ENCODE measurements at places on chromosomes 11 and 22.

DNA sequence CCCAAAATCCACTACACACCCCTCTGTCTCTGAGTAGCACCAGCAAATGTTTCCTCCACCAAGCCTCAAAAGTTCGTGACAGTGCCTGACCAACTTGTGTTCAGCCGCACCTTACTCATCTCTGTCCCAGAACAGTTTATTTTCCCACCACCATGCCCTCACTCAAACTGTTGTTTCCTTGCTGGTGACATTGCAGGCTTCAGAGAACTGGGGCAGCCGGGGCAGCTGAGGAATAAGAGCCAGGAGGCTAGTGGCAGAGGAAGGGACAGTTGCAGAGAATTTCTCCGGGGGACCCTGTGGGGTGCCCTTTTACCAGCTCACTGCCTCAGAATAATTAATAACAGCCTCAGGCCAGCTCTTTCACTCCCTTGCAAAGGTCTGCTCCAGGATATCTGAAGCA, 709 bp upstream of the KCNE3 start:
- no peak for DNase-seq

DNA sequence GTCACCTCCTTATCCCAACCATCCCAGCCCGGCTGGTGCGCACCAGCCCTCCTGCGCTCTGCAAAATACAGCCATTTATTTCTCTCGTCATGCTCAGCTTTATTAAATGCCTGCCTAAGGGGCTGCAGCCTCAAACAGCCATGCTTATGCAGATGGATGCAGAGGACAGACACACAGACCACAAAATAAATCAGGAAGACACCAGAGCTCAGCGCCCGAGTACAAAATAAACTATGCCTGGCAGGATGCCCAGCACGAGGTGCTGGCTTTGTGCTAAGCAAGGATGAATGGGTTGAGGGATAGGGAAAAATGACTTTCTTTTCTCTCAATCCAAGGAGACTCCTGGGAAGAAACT, 70.5 kb downstream of the RPUSD4 start:
- peak; percentile 71 for DNase-seq

DNA sequence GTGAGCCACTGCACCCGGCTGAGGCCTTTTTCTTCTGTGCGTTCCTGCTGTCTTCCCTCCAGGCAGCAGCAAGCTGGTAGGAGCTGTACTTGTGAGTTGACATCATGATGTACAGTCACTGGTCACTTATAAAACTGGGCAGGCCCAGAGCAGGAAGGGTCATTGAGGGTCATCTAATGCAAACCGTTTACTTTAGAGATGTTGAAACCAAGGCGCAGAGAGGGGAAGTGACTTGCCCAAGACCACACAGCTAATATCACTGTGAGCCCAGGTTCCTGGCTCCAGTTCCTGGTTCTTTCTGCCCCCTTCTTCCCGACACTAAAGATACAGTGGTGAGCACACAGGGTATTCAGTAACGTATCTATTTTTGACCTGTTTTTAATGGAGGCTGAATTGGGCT, 27.3 kb downstream of the PTPRJ start:
- no peak for DNase-seq

DNA sequence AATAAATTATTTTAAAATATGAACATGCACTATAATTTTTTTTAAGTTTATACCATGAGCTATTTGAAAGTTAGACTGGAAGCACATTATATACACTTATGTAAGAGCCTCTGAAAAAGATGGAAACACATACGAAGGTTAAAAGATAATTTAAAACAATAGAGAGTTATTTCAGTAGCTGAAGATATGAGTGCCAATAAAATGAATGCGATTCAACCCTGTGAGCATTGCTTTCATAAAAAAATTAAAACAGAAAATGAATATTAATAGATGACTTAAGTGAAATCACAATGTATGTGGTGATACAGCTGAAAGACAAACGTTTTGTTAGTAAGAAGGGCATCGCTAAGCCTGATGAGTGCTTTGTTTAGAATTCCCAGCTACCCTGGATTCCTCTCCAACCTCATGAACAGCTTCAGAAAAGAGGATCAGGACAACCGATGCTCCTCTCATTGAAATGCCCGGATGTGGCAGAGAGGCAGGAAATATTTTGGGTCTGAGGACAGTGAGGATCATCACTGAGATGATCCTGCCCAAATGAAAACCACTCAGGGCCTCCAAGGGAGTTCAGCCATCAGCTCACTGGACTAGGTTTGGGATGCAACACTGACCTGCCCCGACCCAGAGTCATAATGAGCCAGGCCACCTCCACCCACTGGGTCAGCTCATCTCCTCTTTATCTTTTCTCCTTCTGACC, 60.2 kb upstream of the TOP3B start:
- DNase-seq = no peak

GRCh38 chr11:96179905-96180304, 163.1 kb downstream of the MAML2 start:
- DNase-seq = no peak

- no peak for DNase-seq
These were observed 554.2 kb downstream of the JRKL start for GRCh38 chr11:96943970-96944369.

GRCh38 chr11:2569731-2570210, 125.0 kb downstream of the KCNQ1 start:
- no peak for DNase-seq

DNA sequence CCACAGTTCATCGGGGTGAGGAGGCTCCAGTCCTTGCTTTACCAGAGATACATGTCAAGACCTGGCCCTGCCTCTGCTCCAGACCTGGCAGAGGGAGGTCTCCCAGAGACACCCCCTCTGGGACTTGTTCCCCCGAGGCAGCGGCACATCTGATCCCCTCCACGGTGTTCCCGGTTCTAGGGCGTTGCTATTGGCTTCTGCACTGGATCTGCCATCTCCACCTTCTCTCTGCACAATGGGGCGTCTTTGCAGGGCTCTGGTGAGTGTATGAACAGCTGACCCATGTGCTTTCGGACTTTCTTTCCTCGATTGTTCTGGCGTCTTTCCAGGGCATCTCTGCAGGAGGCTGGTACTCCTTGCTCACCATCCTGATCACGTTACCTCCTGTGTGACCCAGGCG, 930.4 kb downstream of the TBC1D22A start:
- no peak for DNase-seq

All from BE2C (cell line).